Left renal pelvis (tissue), 4 donors: ENCODE measurements at places on chromosomes 11 and 22. TPM values are rescaled to one million over a fixed set of nuclear protein-coding genes. Genes with fewer than 3 reads are reported as not detected.

Gene BEST1
- polyA plus RNA-seq = 4.1 TPM

Gene TUB
- 25.7 TPM for polyA plus RNA-seq

Gene C22orf31
- polyA plus RNA-seq = 1.0 TPM

Gene HEPN1
- polyA plus RNA-seq = not detected

Gene BBS1
- 36.5 TPM for polyA plus RNA-seq

Gene DCHS1
- polyA plus RNA-seq = 33.3 TPM

Gene OR2AG1
- polyA plus RNA-seq = not detected

Gene DDI1
- not detected for polyA plus RNA-seq

Gene HMOX1
- polyA plus RNA-seq = 43.4 TPM

Gene ZPR1
- 56.0 TPM for polyA plus RNA-seq

DNA sequence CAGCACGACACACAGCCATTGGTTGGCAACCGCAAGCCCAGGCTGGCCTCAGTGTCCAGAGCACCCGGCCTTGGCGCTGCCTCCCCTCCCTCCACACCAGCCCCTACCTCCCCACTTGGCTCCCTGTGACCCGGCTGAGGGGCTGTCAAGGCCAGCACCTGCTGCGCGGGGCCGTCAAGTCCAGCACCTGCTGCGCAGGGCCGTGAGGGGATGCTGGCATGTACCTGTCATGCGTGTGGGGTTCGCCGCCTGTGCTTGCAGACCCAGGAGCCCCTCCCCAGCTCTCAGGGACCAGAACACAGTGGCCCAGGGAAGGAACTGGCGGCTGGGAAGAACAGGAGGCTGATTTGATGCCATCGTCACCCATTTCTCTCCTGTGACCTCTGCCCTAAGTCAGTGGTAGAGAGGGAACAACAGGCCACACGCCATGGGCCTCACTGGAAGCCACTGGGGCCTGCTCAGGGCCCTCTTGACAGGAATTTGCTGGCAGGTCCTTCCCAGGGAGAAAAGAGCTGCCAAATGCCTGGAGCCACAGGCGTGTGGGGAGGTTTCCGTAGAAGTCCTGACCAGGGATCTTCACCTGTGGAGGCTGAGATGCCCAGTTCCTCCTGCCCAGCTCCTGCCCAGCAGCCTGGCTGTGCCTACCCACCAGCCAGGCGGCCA is 37.6 kb downstream of the TBX1 start:
- no peak for DNase-seq

DNA sequence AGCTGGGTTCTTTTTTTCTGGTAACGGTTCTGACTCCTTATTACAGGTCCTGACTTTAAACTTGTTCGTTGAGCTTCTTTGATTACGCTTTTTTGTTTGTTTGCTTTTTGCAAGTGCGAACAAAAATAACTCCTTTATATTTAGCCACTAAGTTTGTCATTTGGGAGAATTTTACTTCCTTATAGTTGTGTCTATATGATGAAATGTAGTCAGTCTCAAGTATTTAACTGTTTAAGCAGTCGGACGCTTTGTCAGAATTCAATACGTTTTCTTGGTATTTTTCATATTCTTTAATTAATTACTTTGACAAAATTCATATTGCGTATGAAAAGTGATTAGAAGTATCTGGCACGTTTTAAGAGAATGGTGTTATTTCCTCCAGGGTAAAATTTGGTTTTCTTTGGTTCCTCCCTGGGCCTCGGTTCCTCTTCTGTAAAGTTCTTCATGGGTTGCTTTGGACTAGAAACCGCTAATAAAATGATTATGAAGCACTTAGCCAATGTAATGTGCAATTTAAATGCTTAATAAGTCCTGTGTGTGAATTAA is 1.3 kb downstream of the CBL start:
- no peak for DNase-seq

DNA sequence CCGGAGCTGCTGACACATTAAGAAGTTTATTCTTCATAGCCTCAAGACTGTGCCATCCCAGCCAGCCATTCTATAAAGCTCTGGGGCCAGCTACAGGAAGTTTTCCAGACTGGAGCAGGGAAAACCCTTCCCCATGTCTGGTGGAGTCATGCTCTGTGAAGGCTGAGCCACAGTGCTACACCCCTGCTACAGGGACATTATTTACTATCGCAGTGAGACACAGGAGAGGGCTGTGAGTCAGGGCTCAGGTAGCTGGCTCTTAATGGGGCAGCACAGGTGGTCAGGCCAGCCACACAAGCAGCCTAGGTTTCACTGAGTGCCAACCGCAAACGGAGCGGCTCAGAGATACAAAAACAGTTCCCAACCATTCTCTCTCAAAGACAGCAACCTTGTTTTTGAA is 12.1 kb downstream of the HPS4 start:
- DNase-seq = no peak

DNA sequence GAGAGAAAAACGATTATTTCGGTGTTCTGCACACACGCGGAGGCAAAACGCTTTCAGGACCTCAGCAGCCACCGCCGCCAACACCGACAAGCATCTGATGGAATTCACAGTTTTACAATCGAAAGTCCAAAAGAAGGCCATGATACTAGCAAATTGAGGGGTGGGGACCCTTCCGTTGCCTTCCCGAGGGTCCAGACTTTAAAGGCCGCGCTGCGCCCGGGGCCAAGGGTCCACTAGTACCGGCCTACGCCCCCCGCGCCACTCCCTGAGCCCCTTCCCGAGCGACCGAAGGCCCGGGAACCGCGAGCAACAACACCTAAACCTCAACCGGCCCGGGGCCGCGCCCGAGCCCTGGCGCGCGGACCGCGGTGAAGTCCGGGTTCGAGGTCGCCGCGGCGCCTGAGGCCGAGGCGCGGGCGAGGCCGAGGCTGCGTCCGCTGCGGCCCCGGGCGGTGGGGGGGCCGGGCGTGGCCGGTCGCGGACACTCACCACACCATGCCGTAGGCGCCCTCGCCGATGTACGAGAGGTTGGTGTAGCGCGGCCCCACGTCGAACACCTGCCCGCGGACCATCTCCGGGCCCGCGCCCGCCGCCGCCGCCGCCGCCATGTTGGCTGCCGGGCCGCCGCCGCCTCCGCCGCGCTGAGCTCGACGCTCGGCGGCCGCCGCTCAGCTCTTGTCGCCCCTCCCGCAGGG is 465 bp downstream of the MAPK1 start:
- DNase-seq = no peak

DNA sequence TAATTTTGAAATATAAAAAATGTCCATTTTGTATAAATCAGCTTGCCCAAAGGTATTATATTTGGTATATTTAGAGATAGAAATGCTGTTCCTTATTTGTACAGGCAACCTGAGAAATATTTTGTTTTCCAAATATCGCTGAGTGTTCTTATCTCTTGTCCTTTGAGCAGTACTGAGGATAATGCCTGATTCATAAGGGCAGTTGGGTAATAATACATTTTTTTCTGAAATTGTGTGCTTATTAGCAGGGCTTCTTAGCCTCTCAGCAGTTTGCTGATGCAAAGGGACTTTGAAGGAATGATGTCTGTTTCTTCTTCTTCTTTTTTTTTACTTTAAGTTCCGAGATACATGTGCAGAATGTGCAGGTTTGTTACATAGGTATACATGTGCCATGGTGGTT is 69.1 kb downstream of the LDLRAD3 start:
- DNase-seq = no peak

GRCh38 chr22:40128989-40129388 is 48.7 kb upstream of the TNRC6B start:
- no peak for DNase-seq

- no peak for DNase-seq
These were observed 24.1 kb downstream of the FZD4 start for GRCh38 chr11:86930957-86931547.

DNA sequence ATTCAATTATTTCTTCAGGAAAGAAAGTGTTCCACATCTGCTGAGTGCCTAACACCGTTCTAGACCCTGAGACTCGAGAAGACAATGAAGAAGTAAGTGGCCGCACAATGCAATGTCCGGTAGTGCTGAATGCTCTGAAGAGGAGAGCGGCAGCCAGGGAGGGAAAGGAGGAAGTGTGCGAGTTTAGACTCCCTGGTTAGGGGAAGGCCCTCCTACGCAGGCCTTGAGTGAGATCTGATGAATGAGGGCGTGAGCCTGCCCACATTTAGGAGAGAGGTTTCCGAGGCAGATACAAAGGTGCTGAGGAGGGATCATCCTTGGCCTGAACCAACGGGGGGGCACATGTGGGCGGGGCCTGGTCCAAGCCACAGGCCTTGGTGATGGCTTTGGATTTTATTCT is 558.6 kb downstream of the NTM start:
- no peak for DNase-seq

- DNase-seq = no peak
These were observed 1.1 kb downstream of the LRP4 start for GRCh38 chr11:46917109-46917761.

GRCh38 chr11:65390099-65390941 is 3.9 kb downstream of the FRMD8 start:
- DNase-seq = no peak

DNA sequence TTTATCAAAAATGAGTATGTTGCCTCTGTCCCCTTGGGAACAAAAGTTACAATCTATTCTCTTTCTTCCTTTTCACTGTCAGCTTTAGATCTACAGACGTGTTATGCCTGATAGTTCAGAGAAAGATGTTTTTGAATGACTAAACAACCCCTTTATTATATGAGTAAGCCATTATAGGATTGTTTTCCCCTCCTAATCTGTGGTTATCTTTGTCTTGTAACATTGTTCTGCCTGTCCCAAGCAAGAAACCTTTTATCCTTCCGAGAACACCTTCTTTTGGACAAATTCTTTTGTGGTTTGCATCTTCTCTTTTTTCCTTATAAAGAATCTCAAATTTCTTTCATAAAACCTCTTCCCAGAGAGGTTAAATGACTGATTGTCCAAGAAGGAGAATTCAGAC is 208.4 kb downstream of the DDX10 start:
- DNase-seq = no peak

DNA sequence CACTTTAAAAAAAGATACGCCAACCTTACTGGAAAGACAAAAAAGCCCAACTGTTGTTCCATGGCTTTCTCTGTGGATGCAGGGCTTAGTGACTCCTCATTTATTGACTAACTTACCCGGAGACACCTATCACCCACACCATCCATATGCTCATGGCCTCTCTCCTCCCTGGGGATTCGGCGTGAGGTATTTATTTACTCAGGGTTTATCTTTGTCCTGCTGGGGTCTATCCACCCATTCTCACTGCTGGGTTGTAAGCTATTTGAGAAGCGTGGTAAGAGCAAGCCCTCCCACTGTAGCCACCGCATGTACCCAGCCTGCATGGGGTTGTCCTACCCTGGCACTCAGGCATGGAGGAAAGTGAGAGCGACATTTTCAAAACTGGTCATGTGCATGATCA is 93.6 kb downstream of the NELL1 start:
- DNase-seq = no peak

GRCh38 chr11:134276396-134277182 is 410 bp downstream of the GLB1L3 start:
- no peak for DNase-seq

- DNase-seq = no peak
These were observed 40.5 kb downstream of the TPCN2 start for GRCh38 chr11:69089258-69089657.

DNA sequence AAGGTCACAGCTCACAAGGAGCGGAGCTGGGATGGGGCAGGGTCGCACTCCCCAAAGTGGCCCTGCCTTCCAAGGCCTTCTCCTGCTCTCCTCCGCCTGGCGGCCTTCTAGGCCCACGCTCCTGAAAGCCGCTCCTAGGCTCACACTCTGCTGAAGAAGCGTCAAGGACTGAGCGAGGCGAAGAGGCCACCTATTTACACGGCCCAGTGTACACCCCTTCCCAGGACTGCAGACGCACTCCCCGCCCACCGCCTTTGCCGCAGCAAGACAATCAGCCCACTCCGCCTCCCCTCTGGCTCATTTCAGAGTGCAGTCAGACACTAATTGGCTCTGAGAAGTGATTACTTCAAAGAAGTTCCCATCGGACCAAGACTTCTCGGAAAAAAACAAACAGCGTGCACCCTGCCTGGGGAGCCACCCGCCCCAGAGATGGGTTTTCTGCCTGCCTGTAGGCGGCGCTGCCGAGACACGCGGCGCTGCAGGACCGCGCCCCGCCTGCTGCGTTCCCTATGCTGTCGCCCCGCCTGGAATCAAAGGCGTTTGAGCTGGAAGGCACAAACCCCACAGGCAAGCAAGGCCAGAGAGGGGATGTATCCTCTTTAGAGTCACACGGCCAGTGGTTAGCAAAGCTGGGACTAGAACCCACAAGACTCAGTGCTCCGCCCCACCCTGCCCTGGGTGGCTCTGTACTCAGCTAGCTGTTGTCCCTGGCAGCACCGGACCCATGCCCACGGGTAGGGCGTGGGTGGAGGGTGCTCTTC is 414.8 kb downstream of the BUD13 start:
- no peak for DNase-seq

GRCh38 chr11:134207538-134208239 is 16.1 kb downstream of the NCAPD3 start:
- no peak for DNase-seq

GRCh38 chr11:130710021-130710420 is 206.3 kb downstream of the SNX19 start:
- no peak for DNase-seq

- no peak for DNase-seq
These were observed 17.8 kb downstream of the TREH start for GRCh38 chr11:118661425-118662301.

DNA sequence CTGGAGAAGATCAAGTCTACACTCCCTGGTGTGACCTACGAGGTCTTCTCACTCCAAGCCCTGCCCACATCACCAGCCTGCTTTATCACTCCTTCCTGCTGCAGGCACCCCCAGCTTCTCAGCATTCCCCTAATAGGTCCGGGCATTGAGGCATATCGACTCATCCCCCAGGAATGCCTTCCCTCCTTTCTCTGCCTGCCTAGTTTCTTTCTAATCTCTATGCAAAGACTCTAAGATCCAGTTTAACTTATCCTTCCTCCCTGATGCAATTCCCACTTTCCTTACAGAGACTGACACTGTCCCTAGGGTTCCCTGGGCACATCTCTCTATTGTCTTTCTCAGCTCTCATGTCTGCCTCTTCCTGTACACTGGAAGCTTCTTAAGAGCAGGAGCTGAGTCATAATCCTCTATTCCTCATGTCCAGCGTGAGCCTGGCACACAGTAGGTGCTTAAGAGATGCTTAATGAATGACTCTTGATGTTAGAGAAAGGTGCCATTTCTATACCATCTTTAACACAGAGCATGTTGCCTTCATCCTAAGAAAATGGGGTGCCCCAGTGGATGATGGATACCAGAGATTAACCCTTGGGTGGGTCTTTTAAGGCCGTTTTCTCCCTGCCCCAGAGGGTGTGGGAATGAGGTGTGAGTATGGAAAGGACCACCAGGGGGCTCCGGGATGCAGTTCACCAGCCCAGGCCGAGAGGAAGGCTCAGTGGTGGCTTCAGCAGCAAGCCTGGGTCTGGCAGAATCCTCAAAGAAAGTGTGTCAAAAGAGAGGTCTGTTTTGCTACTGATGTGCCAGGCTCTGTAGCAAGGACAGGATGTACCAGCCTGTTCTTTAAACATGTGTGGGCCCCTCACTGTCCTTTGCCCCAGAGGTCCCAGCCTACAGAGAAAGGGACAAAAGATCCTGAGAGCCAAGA is 34.7 kb downstream of the PARVA start:
- DNase-seq = peak; percentile 40

- DNase-seq = no peak
These were observed 734 bp upstream of the TMEM123 start for GRCh38 chr11:102453302-102453695.
